ENCODE measurements at places on chromosomes 13 and 19. TPM values are rescaled to one million over a fixed set of nuclear protein-coding genes. Genes with fewer than 3 reads are reported as not detected.

Gene OR4F17
- not detected for total RNA-seq

DNA sequence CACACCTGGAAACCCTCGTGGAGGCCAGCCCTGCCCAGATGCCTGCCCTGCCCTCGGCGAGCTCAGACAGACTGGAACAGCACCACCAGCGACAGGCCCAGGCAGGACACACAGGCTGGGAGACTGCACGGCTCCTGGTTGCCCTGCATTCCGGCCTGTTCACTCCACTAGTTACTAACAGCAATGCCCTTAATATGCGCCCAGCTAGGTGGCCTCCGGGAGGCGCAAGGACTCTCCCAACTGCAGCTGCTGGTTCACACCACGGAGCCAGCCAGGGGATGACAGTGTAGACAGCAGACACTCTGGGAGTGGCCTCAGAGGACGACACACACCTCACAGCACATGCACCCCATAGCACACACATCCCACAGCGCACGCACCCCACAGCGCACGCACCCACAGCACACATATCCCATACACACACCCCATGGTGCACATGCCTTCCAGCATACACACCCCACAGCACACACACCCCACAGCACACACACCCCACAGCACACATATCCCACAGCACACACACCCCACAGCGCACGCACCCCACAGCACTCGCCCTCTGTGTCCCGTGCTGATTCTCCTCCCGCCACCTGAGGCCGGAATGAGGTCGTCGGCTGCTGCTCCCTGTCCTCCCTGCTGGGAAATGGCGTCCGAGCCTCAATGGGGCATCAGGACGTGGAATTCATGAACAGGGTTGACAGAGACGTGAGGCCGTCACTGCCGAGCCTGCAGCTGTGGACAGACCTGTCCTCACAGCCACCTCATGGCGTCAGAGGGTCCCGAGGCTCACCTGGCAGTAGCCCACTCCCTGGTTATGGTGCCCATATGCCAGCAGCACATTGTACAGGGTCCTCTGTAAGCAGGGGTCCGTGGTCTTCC lies 13.6 kb downstream of the GRTP1 start:
- no peak for DNase-seq
- no peaks in the 10 kb centered on the region for H3K27me3 ChIP-seq
- no peak overlapping the region for H3K4me3 ChIP-seq
- H3K27ac ChIP-seq: no peak overlapping the region
- no peaks in the 10 kb centered on the region for H3K4me1 ChIP-seq
- peaks cover 14% of the 10 kb centered on the region for H3K36me3 ChIP-seq

DNA sequence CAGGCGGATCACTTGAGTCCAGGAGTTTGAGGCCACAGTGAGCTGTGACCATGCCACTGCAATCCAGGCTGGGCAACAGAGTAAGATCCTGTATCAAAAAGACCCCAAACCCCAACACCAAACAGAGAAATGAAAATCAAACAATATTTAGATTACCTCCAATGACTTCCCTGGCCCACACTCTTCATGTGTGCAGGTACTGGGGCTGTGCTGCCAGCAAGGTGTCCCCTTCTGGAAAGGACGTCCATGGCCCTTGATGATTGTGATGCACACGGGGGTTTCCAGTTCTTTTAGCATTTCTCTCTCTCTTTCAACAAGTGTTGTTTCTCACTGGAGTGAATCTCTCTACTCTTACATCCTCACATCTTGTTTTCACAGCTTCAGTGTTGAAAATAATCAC lies 23.7 kb upstream of the LGALS14 start:
- peaks cover 17% of the 10 kb centered on the region for H3K27me3 ChIP-seq
- H3K4me3 ChIP-seq: no peak overlapping the region
- peaks cover 6% of the 10 kb centered on the region for H3K4me1 ChIP-seq
- DNase-seq: no peak
- H3K27ac ChIP-seq: no peak overlapping the region

- no peak for DNase-seq
- peaks cover 43% of the 10 kb centered on the region for H3K36me3 ChIP-seq
- H3K4me3 ChIP-seq: no peak overlapping the region
- no peaks in the 10 kb centered on the region for H3K27me3 ChIP-seq
- no peaks in the 10 kb centered on the region for H3K4me1 ChIP-seq
These were observed 15.3 kb downstream of the ARHGEF1 start for GRCh38 chr19:41898235-41898634.

DNA sequence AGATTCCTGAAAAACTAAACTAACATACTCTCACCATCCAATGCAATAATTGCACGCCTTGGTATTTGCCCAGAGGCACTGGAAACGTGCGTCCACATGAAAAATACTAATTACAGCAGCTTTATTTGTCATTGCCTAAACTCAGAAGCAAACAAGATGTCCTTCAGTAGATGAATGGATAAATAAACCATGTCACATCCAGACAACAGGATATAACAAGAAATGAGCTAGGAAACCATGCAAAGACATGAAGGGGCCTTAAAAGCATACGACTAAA lies 25.0 kb downstream of the ELL start:
- H3K27me3 ChIP-seq: no peaks in the 10 kb centered on the region
- H3K36me3 ChIP-seq: no peaks in the 10 kb centered on the region
- peaks cover 9% of the 10 kb centered on the region for H3K4me1 ChIP-seq

Gene PLEKHF1
- 5.5 TPM for total RNA-seq

GRCh38 chr13:93625536-93625935 lies 398.9 kb downstream of the GPC6 start:
- H3K27ac ChIP-seq: no peak overlapping the region
- H3K4me3 ChIP-seq: no peak overlapping the region
- no peak for DNase-seq
- H3K27me3 ChIP-seq: no peaks in the 10 kb centered on the region

- H3K27me3 ChIP-seq: no peaks in the 10 kb centered on the region
- no peak for DNase-seq
- no peaks in the 10 kb centered on the region for H3K36me3 ChIP-seq
- H3K27ac ChIP-seq: no peak overlapping the region
- no peaks in the 10 kb centered on the region for H3K4me1 ChIP-seq
These were observed 877.2 kb upstream of the PCDH20 start for GRCh38 chr13:62292714-62293480.

Gene MEF2B
- total RNA-seq: 7.9 TPM

DNA sequence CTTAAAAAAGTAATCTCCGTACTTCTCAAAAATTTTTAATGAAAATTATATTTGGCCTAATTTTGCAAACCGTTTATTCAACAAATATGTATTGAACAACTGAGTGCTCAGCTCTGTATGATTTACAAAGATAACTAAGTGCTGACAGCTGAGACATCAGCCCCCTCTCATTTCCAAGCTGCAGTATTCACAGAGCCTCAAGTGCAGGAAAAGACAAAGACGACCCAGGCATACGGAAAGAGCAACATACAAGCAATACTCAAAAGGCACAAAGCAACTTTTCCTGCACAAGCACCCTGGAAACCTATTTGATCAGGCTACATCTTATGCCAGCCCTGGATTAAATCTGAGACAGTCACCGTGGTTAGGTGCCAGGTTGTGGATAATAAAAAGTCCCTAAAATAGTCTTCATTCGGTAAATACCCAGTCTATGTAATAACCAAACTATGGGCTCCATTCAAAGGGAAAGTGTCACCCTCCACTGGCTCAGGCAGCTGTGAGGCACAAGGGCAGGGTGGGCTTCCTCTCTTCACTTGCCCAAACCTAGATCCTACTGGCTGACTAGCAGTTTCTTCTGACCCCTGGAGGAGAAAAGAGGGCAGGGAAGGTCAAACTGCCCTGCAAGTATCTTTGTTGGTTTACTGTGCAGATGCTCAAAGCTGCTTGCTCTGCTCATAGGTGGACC lies 65.5 kb downstream of the TBC1D4 start:
- H3K4me3 ChIP-seq: no peak overlapping the region
- H3K27me3 ChIP-seq: no peaks in the 10 kb centered on the region
- DNase-seq: no peak

Gene GPR32
- not detected for total RNA-seq

GRCh38 chr13:35764326-35765015 lies 288.0 kb upstream of the MAB21L1 start:
- no peak overlapping the region for H3K27ac ChIP-seq
- no peak overlapping the region for H3K4me3 ChIP-seq
- peaks cover 12% of the 10 kb centered on the region for H3K27me3 ChIP-seq
- no peak for DNase-seq
- no peaks in the 10 kb centered on the region for H3K4me1 ChIP-seq

Data from HCT116 (cell line).